ENCODE measurements at places on chromosomes 13 and 19. TPM values are rescaled to one million over a fixed set of nuclear protein-coding genes. Genes with fewer than 3 reads are reported as not detected.

Gene KRTDAP
- total RNA-seq: not detected

Gene GSX1
- total RNA-seq: not detected

Gene USP12
- total RNA-seq: 50.9 TPM

Gene PDE4C
- not detected for total RNA-seq

Measured in natural killer cell (primary cell).